ENCODE measurements at places on chromosomes 12 and 14.

DNA sequence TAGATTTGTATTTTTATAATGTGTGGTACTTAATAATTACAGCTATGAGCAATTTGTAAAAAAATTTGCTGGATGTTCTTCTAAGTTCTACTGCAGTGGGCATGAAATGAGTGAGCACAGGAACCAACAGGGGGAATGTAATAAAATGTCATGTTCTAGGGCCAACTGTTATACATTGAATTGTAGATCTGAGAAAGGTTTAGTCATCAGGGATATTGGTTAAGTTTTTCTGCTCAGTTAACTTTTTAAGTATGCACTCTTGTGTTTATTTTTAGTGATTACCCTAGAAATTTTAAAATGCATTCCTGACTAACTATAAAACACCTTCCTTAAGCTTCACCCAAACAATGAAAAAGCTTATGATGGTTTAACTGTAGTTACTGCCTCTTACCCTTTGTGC is 101.8 kb downstream of the CAND1 start:
- no peak for DNase-seq

GRCh38 chr12:6327229-6328041 is 14.4 kb downstream of the TNFRSF1A start:
- no peak for DNase-seq

DNA sequence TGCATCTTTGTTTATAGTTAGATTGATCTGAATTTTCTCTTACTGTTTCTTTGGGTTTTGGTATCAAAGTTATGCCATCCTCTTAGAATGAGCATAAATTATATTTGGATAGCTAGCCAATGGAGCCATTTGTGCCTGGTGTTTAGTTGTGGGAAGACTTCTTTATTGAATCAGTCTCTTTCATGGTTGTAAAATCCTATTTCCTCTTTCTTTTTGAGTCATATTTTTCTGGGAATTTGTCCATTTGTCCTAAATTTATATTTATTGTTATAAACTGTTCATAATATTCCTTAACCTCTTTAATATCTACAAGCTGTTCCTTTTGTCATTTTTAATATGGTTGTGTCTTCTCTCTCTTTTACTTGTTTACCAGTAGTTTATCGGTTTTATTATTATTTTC is 462.5 kb downstream of the AEBP2 start:
- DNase-seq = no peak

DNA sequence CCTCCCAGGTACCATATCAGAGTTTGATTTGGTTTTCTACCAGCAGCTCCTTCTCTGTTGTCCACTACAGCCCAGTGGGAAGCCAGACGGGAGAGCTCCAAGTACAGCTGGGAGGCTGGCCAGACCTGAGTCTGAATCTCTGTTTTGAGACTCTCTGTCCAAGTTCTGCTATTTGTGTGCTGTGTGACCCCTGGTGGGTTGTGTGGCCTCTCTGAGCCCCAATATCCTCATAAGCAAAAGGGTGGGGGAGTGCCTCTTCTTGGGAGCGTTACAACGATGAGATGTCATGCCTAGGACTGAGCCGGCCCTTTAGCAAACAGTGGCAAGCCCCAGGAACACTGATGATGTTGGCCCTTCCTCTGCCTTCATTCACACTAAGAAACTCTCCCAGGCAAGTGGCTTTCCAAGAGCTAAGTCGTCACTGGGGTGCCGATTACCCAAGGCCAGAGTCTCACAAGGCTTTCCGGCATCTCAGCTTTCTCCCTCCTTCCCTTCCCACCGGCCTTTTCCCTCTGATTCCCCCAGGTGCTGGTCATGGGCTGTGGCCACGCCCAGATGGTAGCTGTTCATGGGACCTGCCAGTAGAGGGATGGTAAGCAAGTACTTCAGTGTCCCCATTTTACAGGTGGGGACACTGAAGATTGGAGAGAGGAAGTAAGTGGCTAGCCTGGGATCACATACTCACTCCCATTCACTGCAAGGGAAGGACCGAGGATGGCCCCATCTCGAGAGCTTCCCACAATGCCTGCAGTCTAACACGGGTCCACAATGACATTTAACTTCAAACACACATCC is 47.7 kb downstream of the BCL11B start:
- peak; percentile 27 for DNase-seq

DNA sequence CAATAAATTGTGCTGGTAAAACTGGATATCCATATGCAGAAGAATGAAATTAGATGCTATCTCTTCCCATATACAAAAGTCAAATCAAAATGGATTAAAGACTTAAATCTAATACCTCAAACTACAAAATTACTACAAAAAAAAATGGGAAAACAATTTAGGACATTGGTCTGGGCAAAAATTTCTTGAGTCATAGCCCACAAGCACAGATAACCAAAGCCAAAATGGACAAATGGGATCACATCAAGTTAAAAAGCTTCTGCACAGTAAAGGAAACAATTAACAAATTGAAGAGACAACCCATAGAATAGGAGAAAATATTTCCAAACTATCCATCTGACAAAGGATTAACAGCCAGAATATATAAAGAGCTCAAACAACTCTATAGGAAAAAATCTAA is 264.6 kb downstream of the NUAK1 start:
- no peak for DNase-seq

GRCh38 chr14:99256483-99256874 is 15.5 kb downstream of the BCL11B start:
- no peak for DNase-seq
